ENCODE measurements at places on chromosomes 3 and 15.

- DNase-seq: no peak
Measured at GRCh38 chr3:38214560-38214959, 49.2 kb downstream of the OXSR1 start.

- DNase-seq: no peak
Measured at GRCh38 chr15:98887976-98888375, 119.6 kb downstream of the PGPEP1L start.

- DNase-seq: no peak
Measured at GRCh38 chr3:14595561-14595960, 55.4 kb upstream of the GRIP2 start.

GRCh38 chr3:123335007-123335670 is 113.8 kb downstream of the ADCY5 start:
- no peak for DNase-seq

DNA sequence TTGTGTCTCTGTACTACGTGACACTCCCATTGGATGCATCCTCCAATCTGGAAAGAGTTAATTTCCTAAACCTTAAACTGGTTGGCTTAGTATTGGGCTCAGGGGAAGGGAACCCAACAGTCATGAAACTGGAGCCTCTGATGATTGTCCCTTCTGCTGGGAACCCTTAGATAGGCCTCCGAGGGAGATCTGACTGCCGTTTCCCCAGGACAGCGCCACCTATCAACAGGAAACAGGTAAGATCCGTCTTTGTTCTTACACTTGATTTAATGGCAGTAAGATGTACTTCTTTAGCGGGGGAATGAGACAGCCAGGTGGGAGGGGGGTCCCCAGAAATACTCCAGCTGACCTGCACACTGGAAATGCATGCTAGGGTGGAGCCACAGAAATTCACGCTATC is 1749.6 kb downstream of the SI start:
- DNase-seq: no peak

DNA sequence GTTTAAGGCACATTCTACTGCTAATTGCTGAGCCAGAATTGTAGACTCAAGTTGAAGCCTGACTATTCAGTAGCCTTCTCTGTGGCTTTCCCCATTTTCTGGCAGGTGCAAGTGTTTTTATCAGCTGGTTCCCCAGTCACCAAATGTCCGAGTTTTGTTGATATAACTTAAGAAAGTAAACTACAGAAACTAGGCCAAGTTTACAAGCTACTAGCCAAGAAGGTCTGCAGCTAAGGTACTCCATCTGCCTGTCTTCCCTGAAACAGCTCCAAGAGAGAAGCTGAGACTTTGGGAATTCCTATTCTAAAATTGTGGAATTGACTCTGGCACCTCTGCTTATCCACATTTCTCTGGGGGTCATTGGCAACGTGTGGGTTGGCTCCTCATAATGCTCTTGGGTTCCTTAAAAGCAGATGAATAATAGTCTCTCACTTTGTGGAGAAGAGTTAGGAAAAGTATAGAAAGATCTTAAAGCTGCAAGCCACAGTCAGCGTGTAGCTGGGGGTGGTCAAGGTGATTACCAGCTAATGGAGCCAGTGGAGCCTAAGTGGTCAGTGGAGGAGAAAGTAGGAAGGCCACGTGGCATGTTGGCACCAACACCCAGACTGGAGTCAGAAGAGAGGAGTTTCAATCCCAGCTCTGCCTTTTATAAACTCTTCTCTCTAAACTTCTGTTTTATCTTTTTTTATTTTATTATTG is 128.8 kb downstream of the PEX5L start:
- no peak for DNase-seq

GRCh38 chr3:110198717-110199587 is 861.6 kb upstream of the DPPA4 start:
- no peak for DNase-seq

DNA sequence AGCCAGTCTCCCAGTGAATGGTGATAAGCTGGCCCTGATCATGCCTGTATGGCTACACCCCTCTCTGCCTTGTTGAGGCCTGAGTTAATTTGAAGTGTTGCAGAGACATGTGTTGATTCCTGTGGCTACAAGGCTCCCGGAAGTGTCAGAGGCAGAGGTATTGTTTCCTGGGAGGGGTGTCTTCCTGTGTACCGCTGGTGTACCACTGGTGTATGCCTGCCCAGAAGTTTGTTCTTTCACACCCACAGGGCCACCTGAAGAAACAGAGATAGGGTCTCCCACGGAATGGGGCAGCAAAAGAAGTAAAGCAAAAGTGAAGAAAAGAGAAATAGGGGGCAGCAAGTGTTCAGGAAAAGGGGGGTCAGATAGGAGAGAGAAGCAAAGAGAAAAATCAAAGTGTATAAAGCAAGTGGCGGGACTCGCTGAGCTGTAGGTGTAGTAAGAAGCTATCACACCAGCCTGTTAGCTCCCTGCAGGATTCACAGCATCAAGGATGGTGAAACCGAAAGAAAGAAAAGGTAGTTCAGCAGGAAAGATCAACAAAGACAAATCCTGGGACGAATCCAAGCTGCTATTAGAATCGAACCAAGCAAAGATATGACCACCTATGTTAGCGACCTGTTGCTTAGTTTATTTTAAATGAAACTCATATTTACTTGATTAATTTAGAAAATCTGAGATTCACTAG is 36.6 kb upstream of the CD47 start:
- no peak for DNase-seq

GRCh38 chr15:60343221-60343970 is 54.4 kb downstream of the ANXA2 start:
- no peak for DNase-seq

GRCh38 chr15:63255489-63255990 is 21.9 kb upstream of the APH1B start:
- no peak for DNase-seq

GRCh38 chr15:74855857-74856256 is 12.9 kb upstream of the ULK3 start:
- no peak for DNase-seq

GRCh38 chr3:128270559-128271492 is 117.5 kb downstream of the EEFSEC start:
- no peak for DNase-seq

DNA sequence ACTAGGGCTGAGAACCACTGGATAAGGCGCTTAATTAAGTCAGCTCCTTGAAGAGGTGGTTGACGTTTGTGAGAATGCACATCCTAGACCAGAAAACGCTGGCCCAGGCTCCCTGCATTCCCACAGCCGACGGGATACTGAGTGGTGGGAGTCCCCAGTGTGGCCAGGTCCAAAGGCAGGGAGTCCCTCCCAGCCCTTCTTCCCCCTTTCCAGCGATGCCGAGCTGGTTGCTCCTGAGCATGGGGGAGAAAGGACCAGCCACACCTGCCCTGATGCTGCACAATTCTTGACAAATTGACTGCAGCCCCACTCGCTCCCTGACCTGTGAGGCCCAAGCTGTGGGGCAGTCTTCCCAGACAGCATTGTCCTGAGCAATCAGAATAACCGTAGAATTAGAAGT is 79.5 kb upstream of the PXYLP1 start:
- no peak for DNase-seq

GRCh38 chr15:99954361-99955180 is 221.3 kb upstream of the LYSMD4 start:
- DNase-seq: no peak

- DNase-seq: no peak
Measured at GRCh38 chr3:16548721-16549120, 35.2 kb upstream of the RFTN1 start.

GRCh38 chr3:133300102-133300501 is 99.8 kb upstream of the BFSP2 start:
- DNase-seq: no peak

DNA sequence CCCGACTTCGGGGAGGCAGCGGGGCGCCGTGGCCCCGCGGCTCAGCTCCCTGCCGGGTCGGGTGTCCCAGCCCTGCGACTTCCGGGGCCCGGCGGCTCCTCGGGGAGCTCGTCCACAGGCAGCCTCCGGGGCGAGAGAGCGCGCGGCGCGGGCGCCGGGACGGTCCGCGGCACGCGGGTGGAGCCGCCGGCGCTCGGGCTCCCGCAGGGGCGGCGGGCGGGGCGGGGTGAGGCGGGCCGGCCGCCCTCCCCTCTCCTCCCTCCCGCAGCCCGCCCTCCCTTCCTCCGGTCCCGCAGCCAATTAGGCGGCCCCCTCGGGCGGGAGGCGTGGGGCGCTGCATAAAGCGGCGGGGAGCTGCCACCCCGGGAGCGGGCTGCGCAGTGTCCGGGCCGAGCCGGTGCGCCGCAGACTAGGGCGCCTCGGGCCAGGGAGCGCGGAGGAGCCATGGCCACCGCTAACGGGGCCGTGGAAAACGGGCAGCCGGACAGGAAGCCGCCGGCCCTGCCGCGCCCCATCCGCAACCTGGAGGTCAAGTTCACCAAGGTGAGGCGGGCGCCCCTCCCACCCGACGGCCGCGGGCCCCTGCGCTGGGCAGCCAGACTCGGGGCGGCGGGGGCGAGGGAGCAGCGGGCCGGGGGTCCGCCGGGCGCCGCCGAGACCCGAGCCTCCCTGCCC is at the start of gene ALDH1A3:
ALDH1A3 (plus strand) TSS at position 368 of the 675 bp plus-strand sequence; CDS start at position 445, 77 bp downstream.
- DNase-seq: no peak

DNA sequence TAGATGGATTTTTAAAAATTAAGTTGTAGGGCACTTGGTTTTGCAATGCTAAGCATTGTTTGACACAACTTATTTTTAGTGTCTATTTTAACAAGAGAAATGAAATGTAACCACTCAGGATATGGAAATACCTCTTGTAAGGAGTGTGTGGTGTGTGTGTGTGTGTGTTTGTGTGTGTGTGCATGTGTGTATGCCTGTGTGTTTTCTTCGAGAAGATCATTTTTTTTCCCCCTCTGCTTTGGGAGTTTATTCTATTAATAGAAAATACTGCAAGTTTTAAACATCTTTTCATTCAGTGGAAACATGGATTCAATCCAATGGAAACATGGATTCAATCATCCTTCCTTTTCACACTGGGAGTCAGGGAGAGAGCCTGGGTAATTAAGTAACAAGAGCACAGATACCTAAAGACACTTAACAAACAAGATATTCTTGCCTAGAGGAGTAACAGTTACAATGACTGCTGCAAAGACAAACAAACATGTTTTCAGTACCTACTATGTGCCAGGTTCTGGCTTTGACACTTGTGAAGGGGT is 567.2 kb upstream of the TBL1XR1 start:
- no peak for DNase-seq

- DNase-seq: no peak
Measured at GRCh38 chr3:42161050-42161935, 70.1 kb downstream of the TRAK1 start.

DNA sequence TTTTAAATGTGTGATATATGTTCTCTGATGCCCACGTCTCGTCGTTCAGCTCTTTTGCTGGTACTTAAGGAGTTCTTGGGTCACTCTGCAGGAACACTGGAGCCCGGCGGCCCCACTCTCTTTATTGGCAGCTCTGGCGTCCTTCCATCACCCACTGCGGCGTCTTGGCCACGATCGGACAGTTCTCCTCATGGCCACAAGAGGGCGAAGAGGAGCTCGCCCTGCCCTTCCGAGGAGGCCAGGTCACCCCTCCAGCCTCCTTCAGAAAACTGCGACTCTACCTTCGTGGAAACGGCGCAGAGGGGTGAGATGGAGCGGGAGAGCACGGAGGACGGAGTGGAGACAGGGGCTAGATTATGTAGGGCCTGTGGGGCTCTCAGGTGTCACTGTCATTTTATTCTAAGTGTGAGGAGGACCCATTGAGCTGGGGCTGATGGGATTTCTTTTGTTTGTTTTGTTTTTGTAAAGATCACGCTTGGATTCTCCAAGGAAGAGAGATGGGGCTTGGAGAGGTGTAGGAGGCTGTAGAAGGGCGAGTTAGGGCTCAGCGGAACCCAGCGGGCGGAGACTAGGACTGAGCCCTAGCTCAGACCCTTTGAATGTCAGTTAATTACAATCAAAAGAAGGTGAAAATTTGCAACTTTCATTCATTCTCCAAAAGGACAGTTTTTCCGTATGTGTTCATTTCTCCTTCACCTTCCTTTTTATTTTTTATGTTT is 28.0 kb upstream of the GABRA5 start:
- DNase-seq: no peak

DNA sequence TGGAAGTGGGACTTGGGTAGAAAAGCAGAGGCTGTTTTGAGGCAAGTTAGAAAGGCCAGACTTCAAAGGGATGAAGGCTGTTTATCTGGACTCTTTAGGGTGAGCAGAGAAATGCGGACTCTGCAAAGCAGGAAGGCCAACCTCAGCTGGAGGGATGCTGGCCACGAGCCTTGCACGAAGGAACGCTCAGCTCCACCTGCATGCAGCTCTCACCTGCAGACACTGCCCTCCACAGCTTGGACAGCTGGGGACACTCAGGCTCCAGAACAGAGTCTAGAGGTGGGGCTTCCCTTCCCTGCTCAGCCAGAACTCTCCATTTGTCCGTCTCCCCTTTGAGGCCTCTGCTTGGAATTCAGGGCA is 229.7 kb downstream of the ADAMTS17 start:
- DNase-seq: no peak

DNA sequence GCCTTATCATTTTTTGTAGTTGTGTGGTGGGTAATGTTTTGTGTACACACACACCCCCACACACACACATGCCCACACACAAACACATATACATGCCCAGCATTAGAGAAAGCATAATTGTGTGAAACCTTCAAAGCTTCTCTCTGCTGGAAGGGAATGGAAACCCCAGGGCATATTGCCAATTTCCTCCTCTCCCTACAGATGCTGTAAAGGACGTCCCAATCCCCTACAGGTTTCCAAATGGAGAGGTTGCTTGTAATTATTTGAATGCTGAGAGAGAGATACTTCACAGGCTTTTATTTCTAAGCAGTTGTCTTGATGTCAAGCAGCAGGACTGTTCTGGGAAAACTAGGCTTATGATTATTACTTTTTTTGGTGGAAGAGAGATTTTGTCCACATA is 23.0 kb upstream of the CCK start:
- DNase-seq: no peak

- no peak for DNase-seq
Measured at GRCh38 chr3:167728632-167729323, 5.9 kb downstream of the PDCD10 start.

- no peak for DNase-seq
Measured at GRCh38 chr3:18393906-18394305, 31.2 kb downstream of the SATB1 start.

- no peak for DNase-seq
Measured at GRCh38 chr3:119380697-119381096, 82.7 kb downstream of the TMEM39A start.

GRCh38 chr15:64051093-64051402 is 4.8 kb upstream of the DAPK2 start:
- no peak for DNase-seq

DNA sequence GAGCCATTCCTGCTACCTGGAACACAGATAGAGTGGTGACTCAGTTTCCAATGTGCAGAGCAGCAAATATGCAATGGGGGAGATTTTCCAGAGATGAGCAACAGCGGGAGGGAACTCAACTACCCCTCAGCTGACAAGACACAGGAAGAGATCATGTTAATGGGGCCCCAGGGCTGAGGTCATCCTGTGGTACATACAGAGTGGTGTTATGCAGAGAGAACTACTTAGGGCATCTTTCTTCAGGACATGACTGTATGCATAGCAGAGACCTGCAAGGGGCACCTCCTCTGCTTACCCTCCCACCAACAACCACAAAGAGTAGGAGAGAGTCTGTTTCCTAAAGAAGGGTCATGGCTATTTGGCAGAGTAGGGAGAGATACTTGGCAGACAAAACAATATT is 6.8 kb upstream of the TBC1D5 start:
- no peak for DNase-seq

All from memory B cell (primary cell).